ENCODE measurements at places on chromosomes 3 and 15.

DNA sequence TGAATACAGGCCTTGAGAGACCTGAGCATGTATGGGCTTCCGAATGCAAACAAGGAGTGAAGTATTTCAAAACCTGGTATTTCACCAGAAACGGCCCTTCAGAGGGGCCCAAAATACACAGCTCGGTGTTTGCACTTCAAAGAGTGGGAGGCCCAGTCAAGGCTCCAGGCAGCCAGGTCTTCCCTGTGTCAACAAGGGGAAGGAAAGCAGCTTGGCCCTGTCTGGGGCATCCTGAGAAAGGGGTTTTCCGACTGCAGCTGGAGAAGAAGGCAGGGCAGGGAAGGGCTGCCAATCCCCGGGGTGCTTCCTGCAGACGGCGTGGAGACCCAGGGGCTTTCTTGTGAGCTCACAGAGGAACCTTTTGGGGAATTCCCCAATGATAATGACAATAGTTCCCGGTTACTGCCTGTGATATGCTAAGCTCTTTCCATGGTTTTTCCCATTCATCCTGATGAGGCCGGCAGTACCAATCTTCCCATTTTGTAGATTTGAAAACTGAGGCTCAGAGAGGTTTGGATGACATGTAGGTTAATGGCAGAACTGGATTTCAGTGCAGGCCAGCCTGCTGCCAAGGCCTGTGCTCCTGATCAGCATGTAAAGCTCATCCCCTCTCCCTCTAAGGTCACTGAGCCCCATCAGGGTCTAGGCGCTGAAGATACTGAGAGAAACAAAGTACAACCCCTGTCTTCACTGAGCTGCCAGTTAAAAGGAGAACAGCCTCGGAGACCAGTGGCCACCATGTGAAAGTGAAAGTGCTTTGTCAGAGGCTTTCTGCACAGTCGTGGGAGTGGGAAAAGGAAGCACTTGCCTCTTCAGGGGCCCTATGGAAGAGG lies 43.0 kb upstream of the TLE3 start:
- peak; percentile 62 for DNase-seq

DNA sequence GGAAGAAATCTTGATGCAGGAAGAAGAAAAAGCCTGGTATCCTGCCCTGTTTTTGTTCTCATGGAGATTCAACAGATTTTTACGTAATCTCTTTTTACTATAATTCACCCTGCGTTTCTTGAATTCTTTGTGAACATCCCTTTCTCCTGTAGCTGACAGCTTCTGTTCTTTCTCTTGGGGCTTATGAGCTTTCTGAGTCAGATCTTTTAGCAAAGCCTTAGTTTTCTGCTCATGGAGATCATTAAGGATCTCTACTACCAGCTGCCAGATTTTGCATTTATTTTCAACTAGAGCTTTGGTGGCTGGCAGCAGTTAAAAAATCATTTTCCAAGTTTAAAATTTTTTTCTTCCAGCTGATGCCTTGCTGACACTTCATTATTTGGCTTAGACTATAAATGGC lies 51.6 kb downstream of the MOBP start:
- no peak for DNase-seq

GRCh38 chr3:634511-634910 lies 437.9 kb downstream of the CHL1 start:
- no peak for DNase-seq

- no peak for DNase-seq
These were observed 8.3 kb downstream of the PLD1 start for GRCh38 chr3:171801738-171802589.

DNA sequence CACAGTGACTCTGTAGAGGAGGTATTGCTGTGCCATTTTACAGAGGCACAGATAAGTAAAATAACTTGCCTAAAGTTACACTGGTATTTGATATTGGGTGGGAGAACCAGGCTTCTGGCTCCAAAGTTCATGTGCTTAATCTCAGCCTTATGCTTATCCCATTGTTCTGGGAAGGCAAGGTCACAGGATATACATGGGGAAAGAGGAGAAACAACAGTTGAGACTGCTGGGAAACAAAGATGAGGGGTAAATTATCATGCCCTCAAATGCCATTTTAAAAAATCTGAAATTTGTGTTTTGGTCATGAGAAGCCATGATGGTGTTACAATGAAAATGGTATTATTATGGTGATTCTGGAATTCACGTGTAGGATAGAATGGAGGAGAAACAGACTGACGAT lies 54.4 kb downstream of the EOMES start:
- no peak for DNase-seq

DNA sequence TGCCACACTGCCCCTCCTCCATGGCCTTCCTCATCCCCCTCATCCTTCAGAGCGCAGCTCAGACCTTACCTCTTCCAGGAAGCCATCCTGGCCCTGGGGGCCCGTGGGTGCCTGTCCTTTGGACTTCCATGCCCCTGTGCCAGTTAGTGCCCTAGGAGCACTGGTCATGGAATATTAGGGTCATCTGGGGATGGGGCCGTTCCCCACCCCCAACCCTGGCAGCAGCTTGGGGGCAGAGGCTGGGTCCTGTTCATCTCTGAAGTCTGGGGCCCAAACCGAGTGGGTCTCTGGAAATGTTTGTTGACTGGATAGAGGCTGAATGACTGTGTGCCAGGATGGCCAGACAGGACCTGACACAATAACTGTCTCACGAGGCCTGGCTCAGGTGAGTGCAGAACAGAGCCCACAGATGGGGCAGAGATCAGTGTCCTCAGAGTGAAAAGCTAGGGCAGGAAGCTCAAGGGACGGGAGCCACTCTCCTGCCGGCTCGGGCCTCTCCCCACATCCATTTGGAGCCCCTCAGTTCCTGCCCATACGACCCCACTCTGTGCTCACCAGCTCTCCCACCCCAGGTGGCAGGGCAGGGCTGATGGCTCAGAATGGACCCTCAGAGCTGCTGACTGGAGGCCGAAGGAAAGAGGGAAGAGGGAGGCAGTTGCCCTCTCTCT lies 62.5 kb downstream of the TLE3 start:
- DNase-seq: no peak

DNA sequence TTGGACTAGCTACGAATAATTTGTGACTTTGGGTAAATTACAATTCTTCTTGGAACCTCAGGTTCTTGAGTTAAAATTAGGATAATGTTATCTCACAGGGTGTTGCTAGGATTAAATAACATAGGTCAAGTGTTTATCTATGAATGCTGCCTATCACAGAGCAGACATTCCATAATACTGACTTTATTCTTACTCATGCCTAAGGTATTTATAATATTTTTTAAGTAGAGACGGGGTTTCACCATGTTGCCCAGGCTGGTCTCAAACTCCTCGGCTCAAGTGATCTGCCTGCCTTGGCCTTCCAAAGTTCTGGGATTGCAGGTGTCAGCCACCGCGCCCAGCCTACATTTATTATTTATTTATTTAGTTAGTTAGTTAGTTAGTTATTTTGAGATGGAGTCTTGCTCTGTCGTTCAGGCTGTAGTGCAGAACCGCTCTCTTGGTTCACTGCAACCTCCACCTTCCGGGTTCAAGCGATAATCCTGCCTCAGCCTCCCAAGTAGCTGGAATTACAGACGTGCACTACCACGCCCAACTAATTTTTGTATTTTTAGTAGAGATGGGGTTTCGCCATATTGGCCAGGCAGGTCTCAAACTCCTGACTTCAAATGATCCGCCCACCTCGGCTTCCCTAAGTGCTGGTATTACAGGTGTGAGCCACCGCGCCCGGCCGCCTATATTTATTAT lies 741 bp upstream of the ZNF106 start:
- no peak for DNase-seq

- DNase-seq: peak; percentile 4
These were observed 183.4 kb upstream of the TOPAZ1 start for GRCh38 chr3:44058022-44058867.

- no peak for DNase-seq
These were observed 23.3 kb downstream of the SPRED1 start for GRCh38 chr15:38275959-38276358.

DNA sequence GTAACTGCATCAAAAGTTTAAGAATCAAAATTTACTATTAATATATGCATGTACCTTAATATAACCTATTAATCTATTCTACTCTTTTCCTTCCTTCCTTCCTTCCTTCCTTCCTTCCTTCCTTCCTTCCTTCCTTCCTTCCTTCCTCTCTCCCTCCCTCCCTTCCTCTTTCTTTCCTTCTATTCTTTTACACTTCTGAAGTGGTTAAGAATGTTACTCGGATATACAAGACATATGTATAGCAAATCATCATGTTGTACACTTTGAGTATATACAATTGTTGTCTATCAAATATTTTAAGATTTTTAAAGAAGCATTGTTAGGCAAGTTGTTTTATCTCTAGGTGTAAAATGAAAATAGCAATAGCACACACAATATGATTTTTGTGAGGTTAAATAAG lies 713.1 kb upstream of the NAALADL2 start:
- DNase-seq: no peak

GRCh38 chr3:35484929-35485530 lies 154.3 kb upstream of the ARPP21 start:
- no peak for DNase-seq

DNA sequence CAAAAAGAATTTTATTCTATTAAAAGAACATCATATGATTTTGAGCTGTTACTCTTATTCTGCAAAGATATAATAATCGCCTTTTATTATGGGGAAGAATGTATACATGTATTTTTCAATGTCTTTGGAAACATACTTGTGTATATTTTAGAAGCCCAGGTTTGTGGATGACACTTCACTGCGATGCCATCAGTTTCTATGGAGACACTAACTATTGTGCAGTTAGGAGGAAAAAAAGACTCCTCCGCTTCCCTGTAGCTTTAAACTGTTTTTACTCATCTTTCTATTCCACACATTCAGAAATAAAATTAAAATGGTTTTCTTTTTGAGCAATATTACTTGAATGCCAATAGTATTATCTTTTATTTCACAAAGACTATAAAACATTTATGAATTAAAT lies 305.0 kb downstream of the NLGN1 start:
- no peak for DNase-seq

- no peak for DNase-seq
These were observed 94.7 kb downstream of the TNIK start for GRCh38 chr3:171365489-171365888.

- no peak for DNase-seq
These were observed 24.7 kb downstream of the PCOLCE2 start for GRCh38 chr3:142863930-142864920.

DNA sequence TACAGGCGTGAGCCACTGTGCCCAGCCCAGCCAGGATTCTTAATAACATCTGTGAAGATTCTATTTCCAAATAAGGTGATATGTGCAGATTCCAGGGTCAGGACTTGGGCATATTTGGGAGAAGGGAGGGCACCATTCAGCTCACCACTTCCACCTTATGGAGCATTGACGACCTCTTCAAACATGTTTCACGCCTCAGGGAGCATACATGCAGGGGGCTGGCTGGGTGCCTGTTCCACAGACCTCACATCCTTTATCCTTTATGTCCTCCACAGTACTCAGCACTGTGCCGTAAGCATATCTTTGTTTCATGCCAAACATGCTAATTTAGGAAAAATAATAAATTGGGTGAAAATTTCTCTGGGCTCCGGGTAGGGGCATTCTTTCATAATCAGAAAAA lies 229.0 kb downstream of the THSD4 start:
- DNase-seq: no peak

Measured in CD4-positive, alpha-beta T cell treated with Interleukin-17A for 1 hour (primary cell).